Keratinocyte (primary cell): ENCODE measurements at places on chromosomes 5 and 9. TPM values are rescaled to one million over a fixed set of nuclear protein-coding genes. Genes with fewer than 3 reads are reported as not detected.

The INSL4 gene
- polyA plus RNA-seq: 0.04 TPM in 1 of 3 replicates, not detected in the others

The CDO1 gene
- polyA plus RNA-seq: not detected in 3 replicates

- DNase-seq: no peak
Measured at GRCh38 chr9:120443976-120444375, 136.0 kb downstream of the CDK5RAP2 start.

DNA sequence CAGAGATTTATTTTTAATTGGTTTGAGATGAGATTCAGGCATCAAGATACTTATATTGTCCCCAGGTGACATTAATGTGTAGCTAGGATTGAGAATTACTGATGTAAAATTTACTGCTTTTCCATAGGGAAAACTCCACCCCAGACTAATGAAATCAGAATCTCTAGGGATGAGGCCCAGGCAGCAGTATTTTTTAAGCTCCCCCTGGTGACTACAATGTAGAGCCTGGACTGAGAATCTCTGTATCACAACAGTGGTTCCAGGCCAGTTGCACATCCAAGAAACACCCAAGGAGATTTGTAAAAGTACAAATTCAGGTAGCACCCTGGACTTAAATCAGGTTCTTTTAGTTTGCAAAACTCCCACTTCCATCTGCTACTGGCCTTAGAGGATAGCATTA is 185.7 kb downstream of the MARCHF11 start:
- DNase-seq: no peak

DNA sequence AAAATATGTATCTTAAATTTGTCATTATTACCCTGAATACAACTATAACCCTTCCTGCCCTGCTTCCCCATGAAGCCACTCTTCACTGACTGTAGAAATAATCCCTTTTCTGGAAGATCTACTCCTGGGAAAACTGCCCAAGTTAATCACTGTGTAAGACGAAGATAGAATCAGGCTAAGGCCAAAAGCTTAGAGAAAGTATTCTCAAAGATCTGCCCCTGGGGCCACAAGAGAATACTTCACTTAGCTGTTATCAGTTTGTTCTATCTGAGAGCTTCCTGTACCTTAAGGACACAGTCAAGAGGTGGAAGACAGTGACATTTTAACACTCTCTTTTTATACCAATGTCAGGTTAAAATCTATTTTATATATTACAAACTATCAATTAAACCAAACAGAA is 33.8 kb downstream of the RNF145 start:
- DNase-seq: no peak

DNA sequence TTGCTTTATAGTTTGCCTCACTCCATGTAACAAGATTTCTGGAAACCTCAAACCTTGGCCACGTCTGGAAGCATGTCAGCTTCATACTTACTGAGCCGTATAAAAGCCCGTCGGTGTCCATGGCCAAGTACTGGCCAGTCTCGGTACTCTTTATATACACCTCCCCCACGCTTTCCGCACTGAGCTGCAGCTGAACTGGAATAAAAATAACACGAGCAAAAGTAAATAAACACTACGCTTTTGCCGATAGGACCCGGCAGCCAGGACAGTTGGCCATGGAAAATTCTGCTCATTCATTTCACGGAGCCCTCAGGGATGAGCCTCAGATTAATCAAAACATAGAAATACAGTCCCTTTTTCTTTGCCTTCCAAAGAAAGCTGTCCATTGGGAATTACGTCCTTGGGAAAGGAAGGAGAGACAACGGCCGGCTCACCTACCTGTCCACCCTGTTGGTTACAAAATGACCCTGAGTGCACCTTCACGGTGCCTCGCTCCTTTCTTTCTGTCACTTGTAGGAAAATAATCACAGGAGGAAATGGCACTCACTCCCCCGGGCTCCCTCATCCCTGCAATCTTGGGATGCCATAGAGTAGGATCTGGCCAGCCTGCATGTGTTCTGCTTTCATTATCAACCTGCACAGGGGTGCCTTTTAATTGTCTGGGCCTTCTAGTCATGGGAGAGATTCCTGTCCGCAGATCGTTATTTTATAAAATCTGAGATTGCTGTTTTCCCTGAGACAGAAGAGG is 85.1 kb downstream of the FGF1 start:
- DNase-seq: no peak

GRCh38 chr9:123456011-123456410 is 100.0 kb downstream of the CRB2 start:
- DNase-seq: no peak

- no peak for DNase-seq
Measured at GRCh38 chr5:146339715-146340259, 1.1 kb downstream of the POU4F3 start.

DNA sequence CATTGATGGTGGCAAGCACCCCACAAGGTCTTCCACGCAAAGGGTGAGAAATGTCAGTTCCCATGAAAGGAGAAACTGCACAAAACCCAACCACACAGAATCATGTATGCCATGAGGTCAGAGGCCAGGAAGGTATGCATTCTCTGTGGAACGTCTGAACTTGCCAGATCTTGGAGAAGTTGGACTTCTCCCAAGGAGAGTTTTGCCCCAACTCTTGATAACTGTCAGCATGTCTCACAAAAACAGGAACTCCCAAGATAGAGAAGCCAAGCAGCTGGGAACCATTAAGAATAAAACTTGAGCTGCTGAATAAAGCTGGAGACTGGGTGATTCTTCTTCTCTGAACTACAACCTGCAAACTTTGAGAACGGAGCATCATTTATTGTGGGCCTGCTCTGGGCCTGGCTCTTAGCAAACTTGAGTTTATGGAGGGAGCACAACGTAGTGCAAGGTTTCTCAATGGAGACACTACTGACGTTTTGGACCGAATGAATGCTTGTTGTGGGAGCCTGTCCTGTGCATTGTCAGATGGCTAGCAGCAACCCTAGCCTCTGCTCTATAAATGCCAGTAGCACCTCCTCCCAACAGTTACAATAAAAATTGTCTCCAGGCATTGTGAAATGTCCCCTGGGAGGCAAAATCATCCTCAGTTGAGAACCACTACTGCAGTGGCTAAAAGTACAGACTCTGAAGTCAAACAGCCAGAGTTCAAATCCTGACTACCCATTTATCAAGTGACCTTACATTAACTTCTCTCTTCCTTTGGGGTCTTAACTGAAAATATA is 193.5 kb downstream of the ACTL7B start:
- DNase-seq: no peak

DNA sequence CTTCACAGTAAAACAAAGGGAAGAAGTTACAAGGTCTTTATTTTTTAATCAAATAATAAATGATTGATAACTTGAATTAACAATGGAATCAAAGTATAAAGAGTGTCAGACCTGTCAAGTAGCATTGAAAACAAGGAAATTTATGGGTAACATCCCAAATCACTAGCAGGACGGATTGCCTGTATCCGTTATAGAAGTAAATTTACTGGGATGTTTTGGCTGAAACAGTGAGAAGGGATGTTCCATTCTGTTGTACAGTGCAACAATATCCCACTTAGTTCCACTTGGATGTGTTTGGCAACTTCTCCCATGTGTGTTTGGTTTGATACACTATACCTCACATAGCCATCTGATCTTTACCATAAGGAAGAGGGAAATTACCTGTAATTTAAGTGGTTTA is 421.0 kb upstream of the CHD1 start:
- no peak for DNase-seq
